ENCODE measurements at places on chromosomes 4 and X.

GRCh38 chr4:76821641-76822040, 76.3 kb downstream of the SOWAHB start:
- DNase-seq = no peak

DNA sequence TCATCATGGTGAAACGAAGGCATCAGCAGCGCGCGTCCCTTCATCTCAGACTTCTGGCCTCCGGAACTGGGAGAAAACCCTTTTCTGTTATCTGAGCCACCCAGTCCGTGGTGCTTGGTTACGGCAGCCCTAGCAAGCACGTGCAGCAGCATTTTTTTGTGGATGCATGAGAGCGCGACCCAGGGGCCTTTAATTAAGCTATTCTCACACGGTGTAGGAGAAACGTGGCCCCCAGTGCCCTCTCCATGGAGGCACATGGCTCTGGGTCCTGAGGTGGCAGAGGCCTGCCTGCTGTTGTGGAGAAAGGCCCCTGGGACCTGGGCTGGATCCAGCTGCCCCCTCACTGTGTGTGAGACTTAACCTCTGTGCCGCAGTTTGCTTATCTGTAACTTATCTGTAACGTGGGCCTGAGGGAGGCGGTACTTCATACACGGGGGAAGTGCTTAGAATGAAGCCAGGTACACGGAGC, 9.5 kb downstream of the CLCN4 start:
- DNase-seq = no peak

- no peak for DNase-seq
Observed at GRCh38 chrX:7926914-7927258, 327 bp downstream of the PNPLA4 start.

- no peak for DNase-seq
Observed at GRCh38 chr4:11966782-11967181, 538.1 kb upstream of the HS3ST1 start.

- DNase-seq = no peak
Observed at GRCh38 chr4:3196670-3197359, 52.1 kb upstream of the MSANTD1 start.

- no peak for DNase-seq
Observed at GRCh38 chrX:12989461-12989860, 14.6 kb downstream of the TMSB4X start.

DNA sequence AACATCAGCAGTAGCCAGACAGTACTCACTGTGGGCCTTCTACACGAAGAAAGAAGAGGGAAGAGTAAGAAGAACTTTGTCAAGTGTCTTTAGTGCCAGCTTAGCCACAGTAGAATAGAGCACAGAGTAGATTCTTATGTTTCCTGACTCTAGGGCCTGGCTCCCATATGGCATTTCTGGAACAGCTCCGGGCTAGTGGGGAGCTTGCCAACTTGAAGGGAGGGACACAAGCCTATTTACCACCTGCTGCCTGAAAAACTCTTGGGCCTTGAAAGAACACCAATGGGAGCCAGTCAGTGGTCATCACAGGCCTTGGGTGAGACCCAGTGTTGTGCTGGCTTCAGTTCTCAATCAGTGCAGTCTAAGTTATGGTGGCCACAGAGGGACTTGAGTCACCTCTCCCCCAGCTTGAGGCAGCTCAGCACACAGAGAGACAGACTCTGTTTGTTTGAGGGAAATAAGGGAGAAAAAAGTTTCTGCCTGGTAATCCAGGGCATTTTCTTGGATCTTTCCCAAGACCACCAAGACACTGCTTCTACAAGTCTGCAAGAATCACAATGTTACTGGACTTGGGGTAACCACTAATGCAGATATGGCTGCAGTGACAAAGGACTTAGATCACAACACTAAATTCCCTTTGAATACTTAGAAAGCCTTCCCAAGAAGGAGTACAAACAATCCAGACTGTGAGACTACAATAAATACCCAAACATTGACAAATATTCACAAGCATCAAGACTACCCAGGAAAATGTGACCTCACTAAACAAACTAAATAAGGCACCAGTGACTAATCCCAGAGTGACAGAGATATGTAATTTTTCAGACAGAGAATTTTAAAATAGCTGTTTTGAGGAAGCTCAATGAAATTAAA, 261.0 kb upstream of the NDST3 start:
- no peak for DNase-seq

DNA sequence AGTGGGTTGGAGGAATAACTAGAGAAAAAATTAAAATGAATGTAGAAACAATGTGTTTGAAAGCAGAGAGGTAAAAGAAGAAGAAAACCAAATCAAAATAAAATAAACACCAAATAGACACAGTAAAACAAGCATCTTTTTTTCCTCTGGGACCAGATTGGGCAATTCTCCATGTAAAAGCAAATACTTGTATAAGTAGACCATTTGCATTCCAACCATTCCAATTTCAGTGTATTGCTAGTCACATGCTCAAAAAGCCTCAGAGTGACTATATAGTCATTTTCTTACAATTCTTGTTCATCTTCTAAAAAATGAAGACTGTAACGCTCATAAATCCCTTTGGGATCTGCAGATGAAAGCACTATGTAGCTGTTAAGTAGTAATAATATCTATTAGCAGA, 969.5 kb downstream of the PCDH18 start:
- DNase-seq = no peak

DNA sequence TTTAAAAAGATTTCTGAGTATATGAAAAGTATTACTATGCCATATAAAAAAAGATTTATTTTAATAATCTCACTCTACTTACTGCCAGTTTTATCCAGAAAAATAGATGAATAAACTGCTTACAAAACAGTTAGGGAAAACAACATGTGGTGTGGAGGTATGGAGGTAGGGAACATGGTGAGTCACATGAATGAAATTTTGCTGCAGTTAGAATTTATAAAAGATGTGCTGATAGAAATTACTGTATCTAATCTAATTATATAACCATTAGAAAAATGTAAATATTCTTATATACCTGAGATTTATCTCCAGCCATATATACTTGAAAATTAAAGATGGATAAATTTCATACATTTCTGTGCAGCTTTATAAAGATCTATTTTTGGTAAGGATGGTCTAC, 184.0 kb upstream of the ANK2 start:
- no peak for DNase-seq

GRCh38 chrX:10519278-10519677, 101.1 kb downstream of the MID1 start:
- DNase-seq = no peak

GRCh38 chr4:181793096-181793495, 450.1 kb upstream of the TENM3 start:
- no peak for DNase-seq

GRCh38 chrX:43846558-43846957, 35.7 kb downstream of the MAOB start:
- no peak for DNase-seq

DNA sequence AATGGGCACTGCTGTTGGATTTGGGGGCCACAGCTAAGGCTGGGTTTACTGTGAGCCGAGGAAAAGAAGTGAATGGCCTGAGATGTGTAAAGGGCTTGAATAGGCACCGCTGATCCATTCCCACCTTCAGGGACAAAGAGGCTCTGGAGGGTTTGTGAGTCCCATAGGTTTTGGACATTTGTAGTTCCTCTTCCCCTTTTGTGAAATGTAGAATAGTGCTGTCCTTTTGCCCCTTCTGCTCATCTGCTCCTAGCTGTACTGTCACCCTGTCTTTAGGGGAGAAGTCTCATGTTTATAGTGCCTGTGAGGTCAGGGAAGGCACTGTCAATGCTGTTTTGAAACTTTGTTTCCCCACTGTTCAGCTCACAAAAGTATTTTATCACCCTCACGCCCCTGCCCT, 26.4 kb upstream of the CLCN4 start:
- DNase-seq = no peak

GRCh38 chr4:138655985-138656384, 359.6 kb upstream of the NOCT start:
- no peak for DNase-seq

- no peak for DNase-seq
Observed at GRCh38 chrX:9282325-9282724, 182.5 kb upstream of the TBL1X start.

DNA sequence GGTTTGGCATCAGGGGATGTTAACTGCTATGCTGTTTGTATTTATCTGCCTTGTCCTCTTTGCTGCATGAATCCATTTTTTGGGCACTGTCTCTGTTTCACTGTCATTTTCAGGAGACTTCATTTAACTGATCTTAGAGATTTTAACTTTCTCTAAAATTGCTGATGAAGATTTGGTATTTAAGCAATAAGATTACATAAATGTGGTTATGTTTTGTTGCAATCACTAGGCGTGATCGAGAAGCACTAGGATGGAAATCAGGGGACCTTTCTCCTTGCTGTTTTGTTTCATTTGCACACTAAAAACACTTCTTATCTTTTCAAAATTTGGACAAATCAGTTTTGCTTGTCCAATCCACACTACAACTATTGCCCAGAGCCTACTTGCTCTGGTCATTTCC, 15.4 kb downstream of the CXCL2 start:
- no peak for DNase-seq

GRCh38 chr4:131302108-131302507, 1847.0 kb upstream of the PCDH10 start:
- DNase-seq = no peak

- DNase-seq = peak; percentile 28
Observed at GRCh38 chrX:129980540-129981199, 1.8 kb upstream of the BCORL1 start.

DNA sequence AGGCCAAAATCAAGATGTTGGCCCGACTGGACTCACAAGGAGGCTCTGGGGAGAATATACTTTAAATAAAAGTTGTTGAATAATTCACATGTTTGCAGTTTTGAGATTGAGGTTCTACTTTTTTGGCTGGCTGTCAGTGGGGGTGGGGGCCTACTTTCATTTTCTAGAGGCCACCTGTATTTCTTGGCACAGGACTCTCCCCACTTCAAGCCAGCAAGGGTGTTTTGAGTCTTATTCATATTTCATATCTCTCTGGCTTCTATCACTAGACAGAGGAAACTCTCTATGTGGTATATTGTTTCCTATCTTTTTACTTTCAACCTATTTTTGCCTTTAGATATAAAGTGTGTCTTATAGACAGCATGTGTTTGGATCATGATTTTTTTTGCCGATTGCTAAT, 266.4 kb downstream of the PRR32 start:
- no peak for DNase-seq

DNA sequence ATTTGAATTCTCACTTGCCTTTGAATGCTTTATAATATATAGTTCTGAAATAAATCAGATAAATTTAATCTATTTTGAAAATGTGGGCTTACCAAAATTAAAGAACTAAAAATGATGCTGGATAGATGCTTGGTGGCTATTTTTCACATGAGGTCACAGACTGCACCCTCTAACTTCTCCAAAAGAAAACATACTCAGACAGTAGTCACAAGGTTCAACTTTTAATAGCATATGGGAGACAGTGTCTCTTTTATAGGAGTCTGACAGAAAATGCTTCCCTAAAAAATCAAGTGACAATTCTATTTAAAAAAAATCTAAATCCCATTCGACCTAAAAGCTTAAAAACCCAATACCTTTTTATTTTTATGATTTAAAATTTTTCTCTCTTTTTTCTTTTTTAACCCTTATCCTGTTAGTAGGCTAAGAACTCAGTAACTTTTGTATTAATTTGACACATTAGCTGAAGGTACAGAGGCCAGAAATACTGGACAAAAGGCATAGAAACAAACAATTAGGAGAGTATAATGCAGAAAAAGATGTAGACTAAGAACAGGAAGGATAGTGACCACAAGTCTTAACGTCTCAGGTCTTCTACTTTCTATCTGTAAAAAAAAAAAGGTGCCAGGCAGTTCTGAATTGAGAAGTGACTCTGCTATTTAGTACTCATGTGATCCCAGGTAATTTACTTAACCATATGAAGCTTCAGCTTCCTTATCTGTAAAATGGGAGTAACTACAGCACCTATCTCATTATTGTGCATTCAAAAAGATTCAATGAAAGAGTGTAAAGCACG, 7.6 kb downstream of the TIGD4 start:
- DNase-seq = no peak

GRCh38 chr4:160546201-160546600, 1443.3 kb downstream of the RAPGEF2 start:
- DNase-seq = no peak

DNA sequence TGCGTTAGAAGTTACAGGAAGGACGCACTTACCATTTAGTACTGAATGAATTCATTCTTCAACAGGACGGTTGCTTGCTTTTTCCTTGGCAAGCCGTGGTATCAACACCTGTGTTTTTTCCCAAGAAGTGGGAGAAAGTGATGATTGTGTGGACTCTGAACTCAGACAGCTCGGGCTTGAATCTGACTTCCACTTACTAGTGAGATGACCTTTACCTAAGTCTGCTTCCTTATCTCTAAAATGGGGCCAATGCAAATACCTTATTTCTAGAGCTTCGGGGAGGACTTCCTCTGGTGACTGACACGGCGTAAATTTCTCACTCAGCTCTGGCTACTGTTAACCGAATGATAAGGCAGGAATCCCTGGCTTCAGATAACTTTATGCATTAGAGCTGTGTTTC, 146.8 kb upstream of the RBPJ start:
- no peak for DNase-seq

DNA sequence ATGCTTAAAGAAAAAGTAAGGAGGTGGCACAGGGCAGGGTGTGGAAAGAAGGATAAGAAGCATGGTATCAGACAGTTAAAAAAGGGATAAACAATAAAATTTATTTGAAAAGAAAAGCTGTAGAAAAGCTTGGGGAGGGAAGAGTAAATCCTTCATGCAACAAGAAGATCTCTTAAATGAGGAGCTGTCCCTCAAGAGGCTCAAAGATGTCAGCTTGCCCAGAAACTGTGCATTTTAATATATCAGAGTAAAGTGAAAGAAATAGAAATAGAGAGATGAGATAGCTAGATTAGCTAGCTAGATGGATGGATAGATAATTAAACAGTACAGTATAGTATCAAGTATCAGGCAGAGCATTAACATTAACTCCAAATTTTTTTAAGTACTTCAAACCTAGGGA, 170.3 kb downstream of the LDB2 start:
- no peak for DNase-seq

DNA sequence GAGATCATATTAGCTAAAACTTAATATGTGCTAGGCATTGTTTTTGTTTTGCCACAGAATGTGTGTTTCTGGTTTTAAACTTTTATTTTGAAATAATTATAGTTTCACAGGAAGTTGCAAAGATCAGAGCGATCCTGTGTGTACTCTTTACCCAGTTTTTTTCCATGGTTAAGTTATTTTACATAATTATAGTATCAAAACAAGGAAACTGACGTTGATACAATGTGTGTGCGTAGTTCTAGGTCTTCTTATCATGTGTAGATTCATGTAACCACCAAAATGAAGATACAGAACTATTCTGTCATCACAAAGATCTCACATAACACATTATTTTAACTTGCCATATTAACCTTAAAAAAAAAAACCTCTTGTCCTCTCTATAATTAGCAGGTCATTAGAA, 69.2 kb downstream of the BLTP1 start:
- no peak for DNase-seq

DNA sequence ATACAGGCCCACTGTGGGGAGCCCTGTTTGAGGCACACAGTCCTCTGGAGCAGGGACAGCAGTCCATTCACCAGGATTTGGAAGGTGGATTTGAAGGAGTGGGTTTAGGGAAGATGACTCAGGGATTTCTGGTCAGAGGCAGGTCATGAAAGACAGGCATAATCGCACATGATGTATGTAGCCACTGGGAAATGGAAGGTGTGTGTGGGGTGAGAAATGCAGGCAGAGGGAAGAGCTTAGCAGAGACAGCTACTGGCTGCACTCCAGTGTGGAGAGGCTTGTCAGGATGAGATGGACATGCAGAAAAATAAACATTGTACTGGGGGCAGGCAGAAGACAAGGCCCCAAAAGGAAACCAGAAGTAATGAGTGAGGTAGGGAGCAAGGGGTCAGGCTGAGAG, 85.2 kb upstream of the STS start:
- no peak for DNase-seq

Measured in stimulated activated naive CD8-positive, alpha-beta T cell treated with anti-CD3 and anti-CD28 coated beads, Interleukin-15, amount 100 ng/mL, for 72 hours (primary cell).